Epithelial cell of proximal tubule (primary cell): ENCODE measurements at places on chromosomes 2 and 18. TPM values are rescaled to one million over a fixed set of nuclear protein-coding genes. Genes with fewer than 3 reads are reported as not detected.

PRKRA gene
- total RNA-seq: 53.7 and 61.6 TPM in 2 replicates

TXNDC2 gene
- not detected in 2 replicates for total RNA-seq

C1QL2 gene
- not detected in 2 replicates for total RNA-seq

AQP12B gene
- not detected in 2 replicates for total RNA-seq

GALNT14 gene
- total RNA-seq: 80.7 and 90.4 TPM in 2 replicates

AFF3 gene
- 0.35 and 1.1 TPM in 2 replicates for total RNA-seq

IL1RL2 gene
- total RNA-seq: 1.0 and 2.6 TPM in 2 replicates

DPP10 gene
- total RNA-seq: 0.06 and 0.14 TPM in 2 replicates

OXER1 gene
- 0.07 TPM in 1 of 2 replicates, not detected in the other for total RNA-seq

CRYGC gene
- total RNA-seq: not detected in 2 replicates

REG3G gene
- not detected in 2 replicates for total RNA-seq

CPO gene
- not detected in 2 replicates for total RNA-seq

UGT1A5 gene
- not detected in 2 replicates for total RNA-seq

GNLY gene
- not detected in 2 replicates for total RNA-seq

CXCR4 gene
- total RNA-seq: 0.17 and 0.36 TPM in 2 replicates

ANXA4 gene
- total RNA-seq: 51.4 and 61.2 TPM in 2 replicates

BUB1 gene
- 57.2 and 85.9 TPM in 2 replicates for total RNA-seq
